ENCODE measurements at places on chromosomes 7 and 10.
A peak's percentile ranks its signal among the peaks of the same experiment; 100 is the strongest.

DNA sequence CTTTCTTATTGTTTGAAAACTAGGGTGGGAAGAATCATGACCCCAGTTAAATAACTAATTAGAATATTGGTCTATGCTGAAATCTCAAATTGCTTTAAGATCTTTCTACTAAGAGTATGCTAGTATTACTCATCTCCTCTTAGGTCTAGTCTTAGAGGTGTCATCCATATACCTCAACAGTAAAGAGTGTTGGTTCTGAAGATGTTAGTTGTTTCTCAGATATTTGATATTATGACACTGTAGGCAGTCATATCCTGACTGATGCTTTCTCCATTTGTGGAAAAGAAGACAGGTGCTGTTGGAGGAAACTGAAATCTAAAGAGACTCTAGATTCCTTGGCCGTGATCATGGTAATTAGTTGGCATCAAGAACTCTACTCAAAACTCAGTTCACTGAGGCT, 21.2 kb downstream of the BPGM start:
- no peak for DNase-seq

- no peak for DNase-seq
Measured at GRCh38 chr7:71518880-71519279, 386.9 kb downstream of the GALNT17 start.

DNA sequence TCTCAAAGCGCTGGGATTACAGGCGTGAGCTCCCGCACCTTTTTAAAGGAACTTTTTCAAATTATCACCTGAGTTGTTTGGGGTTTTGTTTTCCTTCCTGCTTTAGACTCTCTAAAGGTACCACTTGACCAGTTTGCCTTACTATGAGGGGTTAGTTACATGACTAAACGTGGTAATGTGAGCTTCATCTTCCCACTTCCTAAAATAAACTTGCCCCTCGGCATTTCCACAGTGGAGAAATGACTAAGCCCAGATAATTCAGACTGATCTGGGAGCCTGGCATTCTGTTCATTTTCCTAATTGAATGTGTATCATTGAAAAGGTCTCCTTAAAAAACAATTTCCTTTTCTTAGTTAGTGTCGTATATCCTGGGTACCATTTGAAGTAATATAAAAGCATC, 163.4 kb downstream of the PLXDC2 start:
- DNase-seq, result no peak

- DNase-seq, result no peak
Measured at GRCh38 chr10:97333351-97333600, 1.3 kb downstream of the FRAT2 start.

GRCh38 chr10:69090685-69091084, 2.8 kb downstream of the SRGN start:
- DNase-seq, result no peak

GRCh38 chr10:18684953-18685352, 25.7 kb downstream of the ARL5B start:
- DNase-seq, result no peak

DNA sequence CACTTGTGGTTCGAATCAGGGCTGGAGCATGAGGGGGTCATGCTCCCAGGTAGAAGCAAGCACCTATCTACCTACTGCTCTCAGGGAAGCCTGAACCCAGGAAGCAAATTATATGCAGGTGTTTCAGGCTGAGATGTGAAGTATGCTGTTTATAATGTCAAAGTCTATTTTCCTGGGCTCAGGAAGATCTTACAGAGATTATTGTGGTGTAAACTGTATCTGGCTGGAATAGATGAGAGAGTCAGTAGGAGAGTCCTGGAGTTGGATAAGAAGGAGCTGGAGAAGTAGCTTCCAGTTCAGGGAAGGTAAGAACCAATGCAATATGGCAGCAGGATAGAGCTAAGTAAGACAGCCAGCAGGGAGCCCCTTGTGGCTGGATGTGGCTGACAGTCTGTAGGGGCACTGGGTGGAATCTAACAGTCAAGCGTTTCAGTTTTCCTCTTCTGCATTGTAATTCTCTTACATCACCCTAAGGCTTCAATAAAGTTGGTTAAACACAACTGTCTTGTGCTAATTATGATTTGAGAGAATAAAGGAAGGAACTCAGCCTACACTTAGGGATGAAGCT, 105.9 kb upstream of the EEPD1 start:
- DNase-seq, result no peak

- DNase-seq, result no peak
Measured at GRCh38 chr7:8147760-8148463, 114.1 kb downstream of the ICA1 start.

GRCh38 chr7:114799628-114800028, 122.3 kb upstream of the MDFIC start:
- DNase-seq, result no peak

GRCh38 chr7:32515890-32516550, 20.7 kb downstream of the AVL9 start:
- DNase-seq, result no peak

GRCh38 chr10:129771991-129772431, 192.1 kb downstream of the EBF3 start:
- DNase-seq, result no peak

DNA sequence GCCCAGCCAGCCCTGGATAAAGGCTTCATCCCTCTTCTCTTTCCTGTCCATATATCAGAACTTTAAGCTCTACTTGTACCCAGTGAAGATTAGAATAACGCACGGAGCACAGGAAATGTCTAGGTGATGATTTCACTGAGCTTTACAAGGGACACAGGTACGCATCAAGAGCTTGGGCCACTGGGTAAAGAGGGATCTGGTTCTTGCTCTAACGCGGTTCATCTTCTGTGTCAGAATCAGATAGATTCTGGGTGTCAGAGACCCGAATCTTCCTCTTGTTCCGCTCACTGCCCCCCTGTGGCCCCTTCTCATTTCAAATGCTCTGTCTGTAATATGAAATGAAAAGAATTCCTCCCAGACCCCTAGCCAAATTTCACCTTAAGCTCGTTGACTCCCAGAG, 24.7 kb downstream of the IL2RA start:
- no peak for DNase-seq

DNA sequence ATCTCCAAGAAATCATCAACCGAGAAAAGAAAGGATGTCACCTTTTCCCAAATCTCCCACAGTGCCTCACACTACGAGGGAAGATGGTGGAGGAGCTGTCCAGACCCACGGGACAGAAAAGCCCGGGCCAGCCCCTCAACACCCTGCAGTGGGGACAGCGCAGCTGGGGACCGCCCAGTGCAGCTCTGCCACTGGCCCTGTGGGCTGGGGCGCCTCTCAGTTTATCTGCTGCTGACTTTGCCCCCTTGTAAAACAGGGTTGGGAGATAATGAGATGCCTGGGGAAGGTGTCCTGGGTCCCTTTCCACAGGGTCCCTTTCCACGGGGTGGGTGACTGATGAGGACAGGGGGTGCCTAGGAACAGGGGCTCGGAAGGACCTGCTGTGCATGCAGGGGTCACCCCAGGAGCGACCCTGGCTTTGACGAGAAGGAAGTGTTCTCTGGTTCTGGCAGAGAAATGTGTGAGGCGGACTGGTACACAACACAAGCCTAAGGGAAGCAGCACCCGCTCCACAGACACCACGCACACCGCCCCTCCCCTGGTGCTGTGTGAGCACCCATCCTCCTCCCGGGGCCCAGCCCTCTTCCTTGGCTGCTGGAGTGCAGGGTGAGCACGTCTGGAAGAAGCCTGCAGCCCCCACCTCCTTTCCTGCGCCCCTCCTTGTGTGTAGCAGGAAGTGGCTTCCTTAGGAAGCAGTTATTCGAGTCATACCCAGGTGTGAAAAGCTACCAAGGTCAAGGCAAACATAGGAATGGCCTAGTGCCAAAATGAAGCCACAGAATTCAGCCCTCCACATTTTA, 339.9 kb downstream of the DNAJB6 start:
- DNase-seq, result no peak

- DNase-seq, result no peak
Measured at GRCh38 chr7:48832303-48832845, 92.0 kb upstream of the CDC14C start.

- DNase-seq, result peak; percentile 63
Measured at GRCh38 chr10:13053794-13054462, 46.0 kb upstream of the OPTN start.

DNA sequence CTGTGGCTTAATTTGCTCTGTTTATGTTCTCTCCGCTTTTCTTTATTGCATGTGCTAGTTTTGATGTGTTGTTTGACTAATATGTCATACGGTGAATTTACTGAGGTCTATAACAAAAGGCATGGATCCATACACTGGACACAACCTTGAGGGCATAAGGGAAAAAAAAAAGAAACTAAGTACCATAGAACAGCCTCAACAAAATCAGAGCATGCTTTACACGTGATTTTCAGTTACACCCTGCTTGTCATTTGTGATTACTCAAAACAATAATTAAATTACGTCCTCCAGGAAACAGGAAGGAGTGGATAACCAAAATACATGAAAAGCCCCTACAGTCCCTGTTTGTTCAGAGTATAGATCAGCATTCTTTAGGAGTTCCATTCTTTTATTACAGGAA, 150.5 kb downstream of the CRPPA start:
- DNase-seq, result no peak

DNA sequence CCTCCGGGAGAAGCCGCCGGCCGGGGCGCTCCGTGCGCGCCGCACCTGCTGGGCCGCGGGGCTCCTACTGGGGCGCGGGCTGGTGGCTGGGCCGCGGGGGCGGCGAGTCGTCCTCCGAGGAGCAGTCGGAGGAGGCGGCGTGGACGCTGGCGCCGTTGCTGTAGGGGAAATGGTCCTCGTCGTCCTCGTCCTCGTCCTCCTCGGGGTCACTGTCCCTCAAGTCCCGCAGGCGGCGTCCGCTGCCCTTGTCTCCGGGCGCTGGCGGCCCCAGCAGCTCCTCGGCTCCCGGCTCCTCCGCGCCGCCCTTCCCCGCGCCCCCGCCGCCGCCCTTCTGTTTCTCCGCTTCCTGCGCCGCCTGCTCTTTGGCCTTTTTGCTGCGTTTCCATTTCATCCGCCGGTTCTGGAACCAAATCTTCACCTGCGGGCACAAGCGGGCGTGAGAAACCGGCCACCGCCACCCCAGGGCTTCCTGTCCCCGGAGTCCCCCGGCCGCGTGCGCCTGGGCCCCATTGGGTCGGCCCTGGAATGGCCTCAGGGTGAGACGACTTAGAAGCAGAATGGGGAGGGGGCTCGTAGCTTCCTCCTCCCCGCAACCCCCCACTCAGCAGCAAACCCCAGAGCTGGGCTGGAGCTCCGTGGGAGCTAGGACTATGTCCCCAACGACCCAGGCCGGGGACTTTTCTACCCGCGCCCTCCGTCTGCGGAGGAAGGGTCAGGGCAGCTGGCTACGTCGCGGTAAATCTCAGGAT, 4.8 kb downstream of the MNX1 start:
- DNase-seq, result no peak

DNA sequence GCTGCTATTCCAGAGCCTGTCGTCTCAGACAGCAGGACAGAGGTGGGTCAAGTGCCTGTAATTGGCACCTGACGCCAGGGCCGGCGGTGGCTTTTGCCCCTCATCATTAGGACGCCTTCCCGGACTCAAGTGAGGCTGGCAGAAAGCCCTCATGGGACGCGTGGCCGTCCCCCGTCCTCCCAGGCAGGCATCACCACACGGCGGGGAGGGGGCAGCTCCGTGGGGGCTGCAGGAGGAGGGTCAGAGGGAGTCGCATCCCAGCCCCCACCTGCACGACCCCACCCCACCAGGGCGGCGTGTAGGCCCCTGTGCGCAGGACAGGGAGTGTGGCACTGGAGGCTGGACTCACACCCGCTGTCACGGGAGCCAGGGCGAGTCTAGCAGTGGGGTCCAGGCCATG, 16.3 kb downstream of the CFAP46 start:
- no peak for DNase-seq

- no peak for DNase-seq
Measured at GRCh38 chr7:44982535-44982923, 3.7 kb upstream of the MYO1G start.

- no peak for DNase-seq
Measured at GRCh38 chr10:118950190-118950680, 79.3 kb upstream of the NANOS1 start.

DNA sequence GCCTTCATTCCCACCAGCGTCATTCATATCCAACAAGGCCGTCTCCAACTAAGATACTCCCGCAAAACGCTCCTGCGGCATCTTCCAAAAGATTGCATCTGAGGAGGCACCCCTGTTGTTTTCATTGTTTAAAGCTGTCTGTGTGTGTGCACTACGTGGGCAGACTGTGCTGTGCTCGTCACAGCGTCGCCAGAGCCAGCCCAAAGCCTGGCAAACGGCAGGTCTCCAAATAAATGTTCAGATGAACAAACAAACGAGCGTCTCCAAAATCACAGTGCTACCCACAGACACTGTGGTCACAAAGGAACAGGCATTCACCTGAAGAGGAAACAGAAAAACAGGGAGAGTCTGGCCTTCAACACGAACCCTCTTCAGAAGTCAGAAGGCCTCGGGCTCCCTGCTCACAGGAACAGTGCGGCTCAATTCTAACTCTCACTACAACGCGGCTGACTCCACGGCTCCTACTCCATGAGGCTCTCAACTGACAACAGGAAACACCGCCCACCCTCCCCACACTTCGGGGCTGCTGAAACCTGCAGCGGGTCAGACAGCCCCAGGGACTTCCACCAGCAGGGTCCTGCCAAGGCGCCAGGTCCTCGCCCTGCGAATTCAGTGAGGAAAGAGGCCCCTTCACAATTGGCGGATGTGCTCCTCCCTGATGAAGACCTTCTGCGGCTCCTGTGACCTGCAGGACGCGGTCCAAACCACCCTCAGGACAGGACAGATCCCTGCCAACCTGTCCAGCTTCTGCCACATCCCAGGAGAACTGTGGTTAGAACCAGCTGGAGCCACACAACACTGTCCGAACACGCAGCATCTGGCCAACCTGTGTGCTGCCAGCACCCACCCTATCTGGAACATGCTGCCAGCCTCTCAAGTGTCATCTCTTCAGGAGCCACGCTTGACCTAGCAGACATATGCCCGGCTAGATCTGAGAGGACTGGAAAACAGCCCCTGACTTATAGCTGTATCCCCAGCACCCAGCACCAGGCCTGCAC, 36.1 kb downstream of the MAD1L1 start:
- DNase-seq, result no peak

DNA sequence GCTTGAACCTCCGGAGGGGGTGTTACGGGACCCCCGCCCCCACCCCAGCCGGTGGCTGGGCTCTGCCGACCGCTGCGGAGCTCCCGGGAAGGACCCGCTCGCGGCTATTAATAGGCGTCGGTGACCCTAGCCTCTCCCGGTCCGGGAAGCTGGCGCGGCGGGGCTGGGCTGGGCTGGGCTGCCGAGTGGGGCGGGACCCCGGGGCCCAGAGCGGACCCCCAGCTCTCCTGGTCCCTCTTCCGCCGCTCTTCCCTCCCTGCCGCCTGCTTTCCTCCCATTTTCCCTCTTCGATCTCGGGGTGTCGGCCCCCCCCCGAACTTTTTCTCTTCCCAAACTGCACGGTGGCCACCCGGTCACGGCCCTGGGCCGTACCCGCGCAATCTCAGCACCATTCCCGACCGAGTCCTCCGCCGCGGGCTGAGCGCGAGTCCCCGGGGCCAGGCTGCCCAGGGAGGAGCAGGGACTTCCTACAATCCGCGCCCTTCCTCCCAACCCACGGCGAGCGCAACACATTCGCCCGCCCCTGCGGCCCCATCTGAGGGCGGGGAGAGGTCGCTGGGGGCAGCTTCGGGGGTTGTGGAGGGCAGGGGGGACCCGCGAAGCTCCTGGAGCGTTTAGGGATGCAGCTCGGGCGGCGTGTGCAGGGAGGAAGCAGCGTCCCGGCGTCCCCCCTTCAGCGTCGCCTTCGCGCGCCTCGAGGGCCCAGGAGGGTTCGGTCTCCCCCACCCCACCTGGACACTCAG, 3.1 kb upstream of the ELFN1 start:
- DNase-seq, result peak; percentile 45

Measured in iPS-NIHi11 (cell line).